ENCODE measurements at places on chromosomes 3 and 15.

- no peak for DNase-seq
Observed at GRCh38 chr3:13002398-13003124, 70.7 kb downstream of the IQSEC1 start.

GRCh38 chr15:64856429-64857145, 14.9 kb downstream of the PLEKHO2 start:
- DNase-seq = no peak

- DNase-seq = no peak
Observed at GRCh38 chr3:141255846-141256261, 24.2 kb downstream of the PXYLP1 start.

GRCh38 chr3:60703956-60704736, 547.1 kb downstream of the FHIT start:
- DNase-seq = no peak

GRCh38 chr3:69567023-69567709, 172.1 kb upstream of the MITF start:
- DNase-seq = no peak

- no peak for DNase-seq
Observed at GRCh38 chr3:50304601-50305000, 1.2 kb upstream of the HYAL1 start.

- no peak for DNase-seq
Observed at GRCh38 chr3:13115576-13115910, 42.3 kb upstream of the IQSEC1 start.

- DNase-seq = no peak
Observed at GRCh38 chr15:92666780-92667179, 11.2 kb upstream of the FAM174B start.

DNA sequence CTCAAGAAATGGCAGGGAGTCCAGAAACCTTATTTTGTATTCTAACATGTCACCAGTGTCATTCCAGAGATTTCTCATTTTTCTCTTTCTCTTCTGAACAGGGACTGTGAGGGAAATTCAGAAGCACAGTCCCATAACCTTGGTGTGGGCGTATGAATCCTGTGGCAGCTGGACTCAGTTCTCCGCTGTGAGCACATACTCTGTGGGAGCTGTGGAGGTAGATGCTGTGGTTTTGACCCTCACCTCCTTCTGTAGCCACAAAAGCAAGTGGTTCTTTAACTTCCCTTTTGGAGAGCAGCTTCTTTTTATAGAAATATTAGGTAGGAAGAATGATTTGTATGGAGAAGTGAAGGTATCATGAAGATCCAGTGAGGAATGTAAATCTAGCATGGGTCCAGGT, 13.4 kb downstream of the TMEM207 start:
- no peak for DNase-seq

DNA sequence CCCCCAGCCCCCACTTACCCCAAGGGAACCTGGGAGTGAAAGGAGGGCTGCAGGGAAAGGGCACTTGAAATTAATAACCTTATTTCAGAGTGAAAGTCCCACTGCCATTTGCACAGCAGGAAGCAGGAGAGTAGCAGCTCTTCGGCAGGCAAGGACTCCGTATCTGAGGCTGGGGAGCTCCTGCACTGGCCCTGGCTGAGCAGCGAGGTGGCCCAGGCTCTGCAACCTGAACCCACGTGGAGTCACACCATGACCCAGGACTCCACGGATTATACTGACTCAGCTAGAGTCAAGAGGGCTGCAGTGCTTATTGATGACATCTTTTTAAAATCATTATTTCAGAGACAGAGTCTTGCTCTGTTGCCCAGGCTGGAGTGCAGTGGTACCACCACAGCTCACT, 214.5 kb downstream of the XXYLT1 start:
- no peak for DNase-seq

DNA sequence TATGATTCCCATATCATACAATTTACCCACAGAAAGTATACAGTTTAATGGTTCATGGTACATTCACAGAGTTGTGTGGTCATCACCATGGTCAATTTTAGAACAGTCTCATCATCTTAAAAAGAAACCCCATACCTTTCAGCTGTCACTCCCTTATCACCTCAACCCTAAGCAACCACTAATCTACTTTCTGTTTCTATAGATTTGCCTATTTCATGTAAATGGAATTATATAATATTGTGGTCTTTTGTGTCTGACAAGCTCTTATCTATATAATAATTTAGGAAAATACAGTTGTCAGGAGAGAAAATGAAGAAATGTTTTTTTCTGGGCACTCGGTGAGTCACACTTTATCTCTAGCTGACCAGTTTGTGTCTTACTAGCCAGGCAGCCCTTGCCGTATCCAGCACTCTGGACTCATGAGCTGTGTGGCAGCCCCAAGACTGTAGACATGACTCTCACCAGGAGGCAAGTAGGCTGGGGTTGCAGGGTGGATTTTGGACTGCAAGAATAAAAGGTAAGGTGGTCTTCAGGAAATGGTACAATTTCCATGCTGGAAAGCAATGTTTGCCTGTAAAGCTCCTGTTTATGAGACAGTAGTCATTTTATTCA, 234.6 kb downstream of the THRB start:
- DNase-seq = no peak

GRCh38 chr3:110929816-110930215, 141.8 kb upstream of the NECTIN3 start:
- no peak for DNase-seq

DNA sequence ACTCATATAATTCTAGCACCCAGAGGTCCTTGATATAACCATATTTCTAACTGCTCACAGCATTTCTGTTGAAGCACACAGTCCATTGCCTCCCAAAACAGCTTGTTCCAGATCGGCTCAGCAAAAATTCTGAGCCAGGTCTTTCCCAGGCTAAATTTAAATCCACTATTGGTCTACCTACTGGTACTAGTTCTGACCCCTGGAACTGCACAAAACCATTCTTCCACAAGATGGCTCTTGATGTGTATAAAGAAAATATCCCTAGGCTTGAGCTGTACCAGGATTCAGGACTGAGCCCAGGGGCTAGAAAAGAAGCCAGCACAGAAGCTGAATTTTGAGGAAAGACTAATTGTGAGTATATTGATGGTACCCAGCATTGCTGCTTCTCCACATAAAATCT, 75.4 kb upstream of the ABHD17C start:
- DNase-seq = no peak

- no peak for DNase-seq
Observed at GRCh38 chr3:5186089-5186857, 1.2 kb upstream of the EDEM1 start.

DNA sequence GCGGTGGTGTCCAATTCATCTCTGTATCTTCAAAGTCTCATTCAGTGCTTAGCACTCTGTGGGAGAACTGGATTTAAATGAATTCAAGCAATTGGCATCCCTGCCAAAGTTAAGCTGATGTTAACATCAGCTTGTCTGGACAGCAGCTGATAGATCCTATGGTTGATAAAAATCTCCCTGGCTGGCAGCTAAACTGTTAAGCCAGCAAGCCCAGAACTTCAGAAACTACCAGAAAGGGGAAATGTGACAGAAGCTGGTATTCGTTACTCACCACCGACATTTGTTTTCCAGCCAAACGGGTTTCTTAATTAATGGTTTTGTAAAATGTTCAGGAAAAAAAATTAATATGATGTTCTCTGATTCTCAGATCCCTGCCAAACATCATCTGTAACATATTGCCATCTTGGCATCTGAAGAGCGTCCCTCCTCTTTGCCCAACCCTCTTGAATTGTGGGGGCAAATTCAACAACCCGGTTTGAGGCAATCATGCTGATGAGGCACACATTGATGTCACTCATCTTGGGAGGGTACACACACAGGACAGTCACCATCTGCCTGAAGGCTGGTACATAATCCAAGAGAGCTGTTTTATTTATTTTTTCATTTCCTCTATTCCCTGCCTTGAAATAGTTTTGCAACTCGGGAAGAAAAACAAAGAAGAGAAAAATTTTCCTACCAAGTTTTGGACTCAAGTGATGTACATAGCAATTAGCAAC, 76.3 kb upstream of the ABHD17C start:
- no peak for DNase-seq

- no peak for DNase-seq
Observed at GRCh38 chr3:130773366-130773765, 26.7 kb upstream of the PIK3R4 start.

- DNase-seq = no peak
Observed at GRCh38 chr3:176512037-176512436, 685.2 kb downstream of the TBL1XR1 start.

DNA sequence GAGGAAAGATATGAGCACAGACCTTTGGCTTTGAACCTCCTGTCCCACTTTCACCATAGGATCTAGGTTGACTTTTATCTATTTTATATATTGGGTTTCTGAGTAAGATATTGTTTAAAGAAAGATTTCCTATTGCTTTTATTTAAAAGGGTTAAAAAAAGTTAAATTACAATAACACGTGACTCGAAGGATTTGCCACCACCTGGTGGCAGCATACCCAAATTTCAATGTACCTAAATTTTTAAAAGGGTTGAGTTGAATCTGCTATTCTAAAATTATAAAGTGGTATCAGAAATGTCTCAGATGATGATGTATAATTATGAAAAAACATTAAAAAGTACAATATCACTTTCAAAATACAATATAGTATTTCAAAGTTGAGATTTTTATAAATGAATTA, 368.4 kb downstream of the MECOM start:
- DNase-seq = no peak

All from stimulated activated CD4-positive, alpha-beta T cell treated with anti-CD3 and anti-CD28 coated beads, TNF-alpha, amount 100 ng/mL, for 1 hour (primary cell).